ENCODE measurements at places on chromosomes 13 and 19. TPM values are rescaled to one million over a fixed set of nuclear protein-coding genes. Genes with fewer than 3 reads are reported as not detected.

ICAM5 gene
- polyA plus RNA-seq: 0.22 TPM

- no peak for DNase-seq
Measured at GRCh38 chr19:6470173-6470572, 6.1 kb downstream of the CRB3 start.

DNA sequence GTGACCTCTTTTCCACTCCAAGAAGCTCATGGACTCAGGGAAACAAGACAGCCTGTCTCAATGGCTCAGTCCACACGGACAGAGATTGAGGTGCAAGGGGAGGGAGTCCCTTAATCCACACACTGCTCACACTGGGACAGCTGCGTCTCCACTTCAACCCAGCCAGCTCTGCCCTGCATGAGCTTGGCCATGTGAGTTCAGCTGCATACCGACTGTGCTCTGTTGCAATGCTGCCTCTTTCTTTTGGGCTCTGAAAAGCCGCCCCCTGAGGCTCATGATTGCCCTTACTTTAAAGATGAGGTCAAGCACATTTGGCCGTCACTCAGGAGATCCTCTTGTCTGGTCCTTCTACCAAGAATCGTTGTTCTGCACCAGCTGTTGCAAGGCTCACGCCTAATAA lies 64.8 kb upstream of the KCTD15 start:
- DNase-seq: no peak

POU2F2 gene
- 0.92 TPM for polyA plus RNA-seq

DNA sequence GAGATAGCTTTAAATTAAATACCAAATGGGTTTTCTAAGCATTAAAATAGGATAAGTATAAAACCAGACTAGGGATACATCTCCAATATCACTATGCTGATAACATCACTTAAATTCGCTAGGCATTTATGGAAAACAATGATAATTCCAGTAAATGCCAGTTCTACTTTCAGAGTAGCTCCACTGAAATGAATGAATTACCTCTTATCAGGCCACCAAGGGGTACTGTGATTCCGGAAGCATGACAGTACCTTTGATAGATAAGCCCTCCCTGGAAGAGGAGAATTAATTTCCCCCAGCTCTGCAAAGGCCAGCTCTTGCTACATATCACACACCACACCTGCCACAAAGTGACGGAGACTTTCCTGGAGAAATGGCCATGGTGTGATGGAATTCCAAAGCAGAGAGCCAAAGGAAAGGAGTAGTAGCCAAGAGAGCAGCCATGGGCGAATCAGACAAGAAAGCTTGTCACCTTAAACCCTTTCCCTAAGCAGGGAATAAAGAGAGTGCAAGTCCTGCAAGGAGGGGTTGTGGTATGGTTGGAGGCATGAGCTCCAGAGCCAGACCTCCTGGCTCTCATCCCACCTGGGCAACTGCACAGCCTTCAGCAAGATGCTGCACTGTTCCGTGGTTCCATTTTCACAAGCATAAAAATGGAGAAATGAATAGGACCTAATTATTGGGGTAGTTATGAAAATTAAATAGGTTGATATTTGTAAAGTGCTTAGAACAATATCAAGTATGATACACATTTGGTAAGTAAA lies 423.1 kb downstream of the FGF14 start:
- DNase-seq: no peak
